ENCODE measurements at places on chromosomes 12 and 14.

DNA sequence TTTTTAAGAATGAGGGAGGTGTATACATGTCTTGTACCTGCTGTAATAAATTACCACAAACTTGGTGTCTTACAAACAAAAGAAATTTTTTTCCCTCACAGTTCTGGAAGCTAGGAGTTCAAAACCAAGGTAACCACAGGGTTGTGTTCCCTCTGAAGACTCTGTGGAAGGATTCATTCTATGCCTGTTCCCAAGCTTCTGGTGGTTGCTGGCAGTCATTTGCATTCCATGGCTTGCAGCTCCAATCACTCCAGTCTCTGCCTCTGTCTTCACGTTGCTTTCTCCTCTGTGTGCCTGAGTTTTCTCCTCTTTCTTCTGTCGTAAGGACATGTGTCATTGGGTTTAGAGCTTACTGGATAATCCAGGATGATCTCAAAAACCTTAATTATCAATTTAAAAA, 15.4 kb upstream of the ZNF641 start:
- no peak for DNase-seq

DNA sequence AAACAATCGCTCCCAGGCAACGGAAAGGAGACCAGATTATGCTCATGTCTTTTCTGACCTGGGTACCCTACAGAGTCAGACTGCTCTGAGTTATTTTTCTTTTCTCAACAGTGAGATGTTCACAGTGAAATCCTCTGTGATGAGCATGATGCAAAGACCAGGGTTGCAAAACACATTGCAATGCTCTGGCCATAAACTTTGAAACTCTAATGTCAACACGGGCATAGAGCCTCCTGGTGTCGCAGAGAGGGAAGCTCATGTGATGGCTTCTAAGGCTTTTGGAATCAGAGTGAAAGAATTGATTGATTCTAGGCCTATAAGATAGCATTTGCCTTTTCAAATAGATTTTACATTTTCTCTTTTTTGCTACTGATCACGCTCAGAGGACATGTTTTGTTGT, 193.4 kb downstream of the RASSF9 start:
- peak; percentile 75 for DNase-seq

GRCh38 chr12:94435511-94435927, 24.1 kb downstream of the CEP83 start:
- no peak for DNase-seq

GRCh38 chr14:94673071-94673470, 60.9 kb downstream of the SERPINA3 start:
- DNase-seq = no peak

GRCh38 chr14:95359994-95360826, 40.5 kb upstream of the CLMN start:
- no peak for DNase-seq

GRCh38 chr14:65070471-65070976, 31.8 kb downstream of the MAX start:
- DNase-seq = no peak

- DNase-seq = no peak
Measured at GRCh38 chr14:79028281-79028680, 858.1 kb downstream of the NRXN3 start.

GRCh38 chr14:75310295-75311111, 31.9 kb downstream of the FOS start:
- no peak for DNase-seq

GRCh38 chr12:69783365-69783764, 41.7 kb upstream of the MYRFL start:
- no peak for DNase-seq

- no peak for DNase-seq
Measured at GRCh38 chr12:129564768-129565167, 339.1 kb downstream of the TMEM132D start.

DNA sequence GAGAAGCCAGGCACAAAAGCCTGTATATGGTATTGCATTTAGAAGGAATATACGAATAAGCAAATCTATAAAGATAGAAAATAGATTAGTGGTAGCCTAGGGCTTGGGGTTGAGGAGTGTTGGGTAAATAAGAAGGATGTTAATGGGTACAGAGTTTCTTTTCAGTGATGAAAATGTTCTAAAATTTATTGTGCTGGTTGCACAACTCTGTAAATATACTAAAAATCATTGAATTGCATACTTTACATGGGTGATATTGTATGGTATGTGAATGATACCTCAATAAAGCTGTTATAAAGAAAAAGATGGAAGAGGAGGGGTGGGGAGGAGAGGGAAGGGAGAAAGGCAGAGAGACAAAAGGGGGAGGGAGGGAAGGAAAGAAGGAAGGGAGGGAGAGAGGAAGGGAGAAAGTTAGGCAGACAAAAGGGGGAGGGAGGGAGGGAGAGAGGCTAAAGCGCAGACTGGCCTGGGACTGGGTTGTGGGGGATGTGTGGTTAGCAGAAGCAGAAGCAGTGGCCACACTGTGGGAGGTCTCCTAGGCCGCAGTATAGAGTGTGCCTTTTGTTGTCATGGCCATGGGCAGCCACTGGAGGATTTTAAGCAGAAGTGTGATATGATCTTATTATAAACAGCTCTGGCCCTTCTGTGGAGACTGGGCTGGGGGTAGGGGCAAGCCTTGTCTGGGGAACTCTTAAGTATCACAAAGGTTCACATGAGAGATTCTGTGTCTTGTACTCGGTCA, 73.6 kb upstream of the ELK3 start:
- no peak for DNase-seq

Measured in HepG2 (cell line).